ENCODE measurements at places on chromosomes 16 and 17.

- no peak for DNase-seq
Observed at GRCh38 chr17:5444209-5444608, 5.3 kb upstream of the C1QBP start.

DNA sequence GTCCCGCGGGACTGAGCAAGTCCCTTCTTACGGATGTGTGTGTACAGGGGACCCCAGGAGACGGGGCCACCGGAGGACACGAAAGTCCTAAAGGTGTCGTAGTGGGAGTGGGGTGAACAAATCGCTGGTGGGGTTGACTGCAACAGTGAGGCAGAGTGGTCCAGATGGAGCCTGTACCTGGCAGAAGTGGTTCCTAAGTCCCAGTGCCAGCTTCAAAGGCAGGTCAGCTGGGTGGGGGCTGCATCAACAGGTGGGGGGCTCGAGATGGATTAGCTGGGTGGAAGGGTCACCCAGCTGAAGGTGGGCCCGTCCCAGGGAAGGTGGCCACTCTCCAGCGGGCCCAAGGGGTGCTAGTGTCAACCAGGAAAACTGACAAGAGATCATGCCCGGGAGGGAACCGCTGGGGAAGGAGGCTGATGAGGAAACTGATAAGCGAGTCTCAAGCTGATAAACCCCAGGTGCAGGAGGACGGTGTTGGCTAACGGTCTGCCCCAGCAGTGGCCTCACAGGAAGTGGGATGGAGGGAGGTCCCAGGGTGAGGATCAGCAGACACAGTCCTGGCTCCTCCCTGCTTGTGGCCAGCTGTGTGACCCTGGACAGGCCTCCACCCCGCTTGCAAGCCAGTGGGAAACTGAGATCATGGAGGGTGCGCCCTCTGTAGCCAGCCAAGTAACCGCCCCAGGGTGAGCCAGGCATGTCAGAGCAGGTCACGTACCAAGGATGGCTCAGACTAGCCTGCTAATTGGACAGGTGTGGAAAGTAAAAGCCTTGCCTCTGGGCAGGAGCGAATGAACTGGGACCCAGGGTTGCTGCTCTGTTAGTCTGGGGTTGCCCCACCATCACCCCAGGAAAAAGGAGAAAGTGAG lies 1.0 kb downstream of the ORAI3 start:
- DNase-seq: peak; percentile 62

DNA sequence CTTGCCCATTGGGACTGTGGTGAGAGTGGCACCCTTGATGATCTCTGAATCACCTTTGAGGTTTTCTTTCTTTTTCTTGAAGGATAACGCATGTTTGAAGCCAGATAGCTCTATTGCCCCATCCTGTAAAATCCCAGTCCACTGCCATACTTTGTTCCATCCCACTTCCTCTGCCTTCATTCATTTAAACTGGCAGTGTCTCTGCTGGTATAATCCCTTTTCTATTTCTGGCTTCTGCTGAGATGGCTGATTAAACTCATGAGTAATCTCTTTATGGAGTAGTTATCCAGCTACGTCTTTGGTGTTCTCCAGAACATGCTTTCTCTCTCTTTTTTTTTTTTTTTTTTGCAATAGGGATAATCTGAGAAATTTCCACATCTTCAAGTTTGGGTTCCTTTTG lies 656.5 kb upstream of the SALL1 start:
- DNase-seq: no peak

DNA sequence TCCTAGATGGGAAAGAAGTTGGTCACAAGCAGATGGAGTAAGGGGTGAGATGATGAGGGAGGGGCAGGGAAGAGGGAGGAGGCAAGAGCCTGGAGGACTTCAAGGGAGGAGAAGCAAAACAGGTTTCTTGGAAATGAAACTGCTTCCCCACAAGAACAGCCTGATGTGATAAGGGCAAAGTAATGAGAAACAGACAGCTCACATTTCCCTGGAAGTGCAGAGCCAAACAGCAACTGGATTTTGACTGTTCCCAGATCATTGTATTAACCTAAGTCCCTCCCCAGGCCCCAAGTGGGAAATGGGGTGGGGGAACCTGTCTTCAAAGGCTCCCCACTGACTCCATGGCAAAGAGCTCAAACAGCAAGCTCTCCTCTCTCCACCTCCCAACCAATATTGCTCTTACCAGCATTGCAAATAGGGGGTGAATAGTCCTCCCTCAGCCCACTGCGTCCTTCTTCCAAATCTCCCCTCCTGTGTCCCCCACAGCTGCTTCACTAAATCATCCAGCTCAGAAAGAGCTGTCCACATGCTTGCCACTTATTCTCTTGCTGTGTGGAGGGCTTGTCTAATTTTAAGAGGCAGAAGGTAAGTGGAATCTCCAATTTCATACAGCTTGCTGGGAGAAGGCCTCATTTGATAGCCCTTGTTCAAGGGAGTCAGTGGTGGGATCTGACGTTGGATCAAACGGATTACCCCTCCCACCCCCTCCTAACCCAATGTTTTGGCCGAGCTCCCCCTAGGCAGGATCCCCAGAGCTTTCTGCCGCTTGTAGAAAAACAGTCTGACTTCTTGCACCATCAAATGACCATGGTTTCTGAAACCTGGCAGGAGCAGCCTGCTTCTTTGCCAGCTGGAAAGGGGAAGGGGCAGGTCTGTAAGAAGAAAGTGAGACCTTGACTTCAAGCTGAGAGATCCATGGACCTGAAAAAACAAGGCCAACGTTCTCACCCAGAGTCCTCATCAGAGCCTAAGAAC lies 56.3 kb upstream of the SMIM36 start:
- DNase-seq: no peak

GRCh38 chr16:22938647-22939046 lies 124.7 kb downstream of the HS3ST2 start:
- DNase-seq: no peak

GRCh38 chr17:42275527-42276358 lies 448 bp downstream of the STAT5B start:
- DNase-seq: no peak

- no peak for DNase-seq
Observed at GRCh38 chr16:3045758-3046640, at the start of gene MMP25. Gene MMP25 (plus strand): TSS chr16:3046561. CDS start chr16:3046918, 357 bp downstream.

DNA sequence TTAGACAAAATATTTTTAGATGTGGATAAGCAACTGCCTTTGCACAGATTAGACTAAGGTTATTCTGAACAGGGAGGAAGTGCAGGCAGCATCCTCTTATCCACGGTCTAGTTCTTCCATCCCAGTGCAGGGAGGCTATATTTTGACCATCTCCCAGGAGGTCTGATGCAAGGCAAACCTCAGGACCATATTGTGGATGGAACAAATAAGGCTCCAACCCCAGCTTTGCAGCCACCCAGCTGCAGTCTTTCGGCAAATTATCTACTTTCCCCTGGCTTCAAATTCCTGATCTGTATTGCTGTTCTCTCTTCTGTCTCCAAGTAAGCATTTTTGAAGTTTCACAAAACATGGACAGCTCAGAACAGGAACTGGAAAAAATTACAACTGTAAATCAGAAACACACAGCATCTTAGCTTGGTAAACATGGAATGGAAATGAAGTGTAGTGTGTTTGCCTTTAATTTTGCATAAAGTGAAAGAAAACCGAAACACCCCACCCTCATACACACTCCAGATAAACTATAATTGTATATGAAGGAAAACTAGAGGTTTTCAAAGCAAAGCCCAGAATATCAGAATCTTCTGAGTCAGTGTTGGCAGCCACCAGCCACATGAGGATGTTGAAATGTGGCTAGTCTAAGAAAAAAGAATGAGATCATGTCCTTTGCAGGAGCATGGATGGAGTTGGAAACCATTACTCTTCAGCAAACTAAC lies 33.5 kb upstream of the MON1B start:
- no peak for DNase-seq

- no peak for DNase-seq
Observed at GRCh38 chr16:16928532-16929109, 542.1 kb downstream of the XYLT1 start.

GRCh38 chr16:57795431-57795878 lies 6.8 kb downstream of the KIFC3 start:
- DNase-seq: peak; percentile 51

DNA sequence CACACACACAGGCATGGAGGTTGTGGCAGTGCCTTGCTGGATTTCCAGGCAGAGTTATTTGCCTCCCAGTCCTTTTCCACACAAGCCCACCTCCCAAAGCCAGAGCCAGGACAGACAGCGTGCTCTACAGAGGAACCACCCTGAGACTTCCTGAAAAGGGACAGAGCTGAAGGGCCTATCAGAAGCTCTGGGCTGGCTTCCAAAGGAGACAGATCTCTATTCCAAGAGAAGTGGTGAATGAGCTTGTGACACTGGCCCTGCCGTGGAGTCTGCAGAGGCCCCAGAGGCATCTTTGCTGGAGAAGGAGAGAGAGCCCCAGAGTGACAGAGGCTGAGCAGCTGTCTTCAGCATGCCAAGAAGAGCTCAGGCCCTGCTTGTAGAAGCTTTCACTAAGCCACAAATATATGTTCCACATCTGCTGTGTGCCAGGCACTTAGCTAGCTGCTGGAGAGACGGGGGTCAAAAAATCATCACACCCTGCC lies 8.3 kb upstream of the LPCAT2 start:
- peak; percentile 13 for DNase-seq

GRCh38 chr16:17518441-17518840 lies 47.7 kb upstream of the XYLT1 start:
- no peak for DNase-seq

DNA sequence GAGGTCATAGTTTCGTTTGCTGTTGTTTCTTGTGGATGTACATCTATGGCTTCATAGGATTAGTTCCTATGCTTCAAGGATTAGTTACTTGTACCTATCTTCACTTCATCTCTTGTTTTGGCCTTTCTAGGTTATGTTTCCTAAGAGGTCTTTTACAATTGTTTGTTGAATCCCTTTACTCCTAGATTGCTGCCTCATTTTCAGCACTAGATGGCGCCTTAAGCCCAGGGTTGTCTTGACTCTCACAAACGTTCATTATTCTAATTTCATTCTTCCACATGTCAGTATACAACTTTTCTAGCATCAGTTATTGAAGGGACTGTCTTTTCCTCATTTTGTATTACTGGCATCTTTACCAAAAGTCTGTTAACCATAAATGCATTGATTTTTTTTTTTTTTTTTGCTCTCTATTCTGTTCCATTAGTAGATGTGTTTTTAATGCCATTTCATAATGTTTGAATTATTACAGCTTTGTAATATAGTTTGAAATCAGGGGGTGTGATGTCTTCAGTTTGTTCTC lies 45.0 kb upstream of the NACA2 start:
- DNase-seq: peak; percentile 68

DNA sequence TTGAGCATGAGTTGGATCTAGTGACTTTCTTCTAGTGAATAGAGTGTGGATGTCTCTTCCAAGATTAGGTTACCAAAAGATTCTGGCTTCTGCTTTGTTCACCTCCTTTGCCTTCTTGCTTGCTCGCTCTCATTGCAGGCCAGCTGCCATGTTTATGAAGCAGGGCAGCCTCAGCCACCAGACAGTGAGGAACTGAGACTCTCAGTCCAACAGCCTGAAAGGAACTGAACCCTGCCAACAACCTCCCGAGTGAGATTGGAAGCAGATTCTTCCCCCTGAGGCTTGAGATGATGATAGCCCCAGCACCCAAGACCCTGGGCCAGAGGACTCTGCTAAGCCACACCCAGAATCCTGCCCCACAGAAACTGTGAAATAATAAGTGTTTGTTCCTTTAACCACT lies 48.4 kb downstream of the NOG start:
- no peak for DNase-seq
